HS-5 (cell line): ENCODE measurements at places on chromosomes 4 and X.

DNA sequence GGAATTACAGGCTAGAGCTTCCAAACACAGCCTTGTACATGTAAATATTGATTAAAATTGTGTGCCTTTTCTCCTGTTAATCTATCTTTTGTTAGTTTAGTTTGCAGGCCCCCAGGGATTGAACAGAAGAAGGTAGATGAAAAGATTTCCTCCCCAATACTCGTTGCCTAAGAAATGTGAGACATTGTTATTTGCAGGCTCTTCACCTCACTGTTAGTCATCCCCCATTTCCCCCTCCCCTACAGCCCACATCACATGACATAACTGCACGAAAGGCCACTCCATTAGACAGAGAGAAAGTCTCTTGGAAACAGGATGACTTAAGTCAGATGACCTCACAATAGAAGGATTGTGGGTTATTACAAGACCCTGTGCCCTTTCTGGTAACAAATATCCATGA lies 13.3 kb upstream of the MID1 start:
- no peak for DNase-seq

DNA sequence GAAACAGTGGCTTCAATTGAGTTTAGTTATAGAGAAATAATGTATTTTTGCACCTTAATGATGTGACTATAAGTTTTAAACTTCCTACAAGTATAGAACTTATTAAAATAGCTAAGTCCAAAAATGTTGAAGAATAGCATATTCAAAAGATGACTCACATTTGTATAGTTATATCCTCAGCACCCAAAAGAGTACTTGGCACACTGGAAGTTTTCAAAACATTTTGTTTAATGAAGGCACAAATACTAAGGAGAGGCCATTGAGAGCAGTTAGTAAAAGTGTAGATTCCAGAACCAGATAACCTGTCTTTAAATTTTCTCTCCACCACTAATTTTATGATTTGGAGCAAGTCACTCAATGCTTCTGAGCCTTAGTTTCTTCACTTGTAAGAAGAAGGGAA lies 226.9 kb upstream of the MID1 start:
- DNase-seq: no peak

DNA sequence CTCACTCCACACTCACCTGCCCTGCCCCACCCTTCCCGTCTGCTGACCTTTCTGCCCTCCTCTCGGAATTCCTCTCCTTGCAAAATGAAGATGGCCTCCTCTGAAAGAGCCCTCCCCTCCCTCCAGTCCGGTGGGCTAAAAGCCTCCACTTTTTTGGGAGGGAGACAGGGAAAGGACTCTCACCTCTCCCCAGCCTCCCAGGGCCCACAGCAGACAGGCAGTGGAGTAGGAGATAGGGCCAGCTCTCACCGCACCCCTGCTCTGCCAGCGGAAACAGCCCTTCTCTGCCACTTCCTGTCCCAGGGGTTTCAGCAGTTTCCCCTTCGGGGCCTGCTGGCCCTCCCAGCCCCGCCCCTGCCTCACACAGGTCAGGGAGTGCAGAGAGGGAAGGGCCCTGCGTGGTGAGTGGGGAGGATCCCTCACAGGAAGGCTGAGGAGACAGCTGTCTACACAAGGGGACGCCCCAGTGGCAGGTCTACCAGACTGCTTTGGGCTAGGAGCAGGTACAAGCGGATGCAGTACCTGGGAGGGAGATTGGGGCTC lies 18.2 kb downstream of the ELF4 start:
- DNase-seq: no peak

GRCh38 chr4:168039593-168039992 lies 52.7 kb upstream of the ANXA10 start:
- DNase-seq: no peak

DNA sequence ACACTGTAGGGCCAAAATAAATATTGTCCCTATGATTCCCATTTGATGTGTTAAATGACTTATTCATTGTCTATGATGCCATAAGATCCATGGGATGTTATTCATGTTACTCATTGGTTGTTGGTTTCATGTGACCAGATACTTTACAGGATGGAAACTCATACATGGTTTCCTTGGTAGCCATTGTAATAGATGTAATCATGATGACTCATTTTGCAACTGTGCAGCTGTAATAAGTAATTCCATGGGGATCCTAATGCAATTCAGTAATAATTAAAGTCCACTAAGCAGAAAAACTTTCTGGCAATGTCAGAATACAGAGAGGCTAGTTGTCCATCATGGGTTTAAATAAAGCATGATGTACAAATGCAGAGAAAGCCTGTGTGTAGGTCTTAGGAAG lies 389.7 kb upstream of the NR3C2 start:
- DNase-seq: peak; percentile 78

DNA sequence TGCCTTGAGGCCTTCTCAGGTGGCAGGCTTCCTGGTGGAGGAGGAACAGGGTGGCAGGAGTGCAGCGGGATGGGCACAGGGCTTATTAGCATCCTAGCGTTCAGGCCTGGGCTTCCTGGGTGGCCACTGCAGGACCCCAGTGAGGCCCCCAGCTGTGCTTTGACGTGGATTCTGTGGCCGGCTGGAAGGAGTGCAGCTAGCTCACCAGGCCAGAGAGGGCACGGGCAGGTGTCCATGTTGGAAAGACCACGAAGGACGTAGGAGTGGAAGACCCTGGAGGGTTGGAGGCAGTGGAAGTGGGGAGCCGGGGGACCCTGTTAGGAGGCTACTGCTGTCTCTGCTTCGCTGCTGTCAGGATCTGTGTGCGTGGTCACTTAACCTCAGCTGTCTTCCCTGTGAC lies 13.3 kb upstream of the TADA2B start:
- DNase-seq: no peak

DNA sequence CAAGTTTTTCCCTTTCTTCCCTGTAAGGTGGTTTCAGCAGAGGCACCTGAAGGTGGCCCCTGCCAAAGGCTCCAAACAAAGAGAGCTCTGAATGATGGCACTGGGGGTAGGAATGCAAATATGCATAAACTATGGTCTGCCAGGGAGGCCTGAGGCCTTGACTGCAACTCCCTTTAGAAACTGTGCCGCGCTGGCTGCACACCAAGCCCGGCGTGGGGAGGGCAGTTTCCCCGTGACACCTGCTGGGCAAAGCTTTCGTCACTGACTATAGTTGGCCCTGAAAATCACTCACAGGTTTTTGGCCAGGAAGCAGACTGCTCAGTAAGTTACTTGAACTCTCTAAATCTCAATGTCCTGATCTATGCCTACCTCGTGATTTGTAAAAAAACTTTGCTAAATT lies 97.8 kb upstream of the ATOH1 start:
- no peak for DNase-seq

GRCh38 chr4:147899512-147899911 lies 167.6 kb downstream of the ARHGAP10 start:
- no peak for DNase-seq

- DNase-seq: no peak
Observed at GRCh38 chrX:39336671-39337311, 535.5 kb downstream of the MID1IP1 start.

- DNase-seq: no peak
Observed at GRCh38 chr4:6925357-6925836, 15.8 kb downstream of the TBC1D14 start.

DNA sequence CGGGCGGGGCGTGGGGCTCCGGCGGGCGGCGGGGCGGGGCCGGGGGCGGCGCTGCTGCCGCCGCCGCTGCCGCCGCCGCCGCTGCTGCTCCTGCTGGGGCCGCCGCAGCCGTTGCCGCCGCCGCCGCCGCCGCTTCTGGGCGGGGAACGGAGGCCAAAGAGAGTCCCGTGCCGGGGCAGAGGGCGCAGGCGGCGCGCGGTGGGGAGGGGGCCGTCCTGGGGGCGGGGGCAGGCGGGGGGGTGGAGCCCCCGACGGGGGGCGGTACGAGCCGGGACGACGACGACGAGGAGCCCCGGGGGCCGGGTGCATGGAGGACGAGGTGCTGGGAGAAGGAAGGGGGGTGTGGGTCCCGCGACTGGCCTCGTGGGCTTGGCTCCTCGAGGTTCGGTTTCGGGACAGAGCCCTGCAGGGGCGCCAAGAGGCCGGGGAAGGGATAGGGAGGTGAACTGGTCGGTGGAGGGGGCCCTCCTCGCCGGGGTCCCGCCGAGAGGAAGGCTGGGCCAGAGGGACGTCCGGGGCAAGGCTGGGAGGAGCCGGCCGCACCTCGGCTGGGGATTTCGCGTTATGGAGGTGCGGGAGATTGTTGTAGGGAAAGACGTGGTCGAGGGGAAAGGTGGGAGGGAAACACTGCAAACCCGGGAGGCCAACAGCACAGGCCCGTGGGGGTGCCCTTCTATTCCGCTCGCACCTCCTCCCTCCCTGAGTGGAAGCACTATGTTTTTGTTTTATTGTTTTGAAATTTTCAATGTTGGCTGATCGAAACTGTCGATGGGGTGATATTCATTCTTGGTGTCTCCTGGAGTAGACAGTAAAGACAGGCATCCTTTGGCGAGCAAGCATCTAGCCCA lies 1.9 kb downstream of the BCORL1 start:
- no peak for DNase-seq

GRCh38 chr4:120435179-120435578 lies 368.5 kb upstream of the MAD2L1 start:
- DNase-seq: no peak

DNA sequence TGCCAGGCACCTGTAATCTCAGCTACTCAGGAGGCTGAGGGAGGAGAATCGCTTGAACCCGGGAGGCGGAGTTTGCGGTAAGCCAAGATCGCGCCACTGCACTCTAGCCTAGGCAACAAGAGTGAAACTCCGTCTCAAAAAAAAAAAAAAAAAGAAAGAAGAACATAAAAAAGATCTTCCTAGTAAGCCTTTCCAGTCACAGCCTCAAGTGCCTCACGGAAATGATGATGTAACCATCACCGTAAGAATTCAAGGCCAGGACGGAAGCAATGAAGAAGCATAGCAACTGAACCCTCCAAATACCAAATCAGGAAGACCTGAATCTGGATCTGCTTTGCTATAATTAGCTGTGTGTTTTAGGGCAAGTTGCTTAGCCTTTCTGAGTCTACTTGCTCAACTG lies 28.8 kb downstream of the RBM47 start:
- no peak for DNase-seq

DNA sequence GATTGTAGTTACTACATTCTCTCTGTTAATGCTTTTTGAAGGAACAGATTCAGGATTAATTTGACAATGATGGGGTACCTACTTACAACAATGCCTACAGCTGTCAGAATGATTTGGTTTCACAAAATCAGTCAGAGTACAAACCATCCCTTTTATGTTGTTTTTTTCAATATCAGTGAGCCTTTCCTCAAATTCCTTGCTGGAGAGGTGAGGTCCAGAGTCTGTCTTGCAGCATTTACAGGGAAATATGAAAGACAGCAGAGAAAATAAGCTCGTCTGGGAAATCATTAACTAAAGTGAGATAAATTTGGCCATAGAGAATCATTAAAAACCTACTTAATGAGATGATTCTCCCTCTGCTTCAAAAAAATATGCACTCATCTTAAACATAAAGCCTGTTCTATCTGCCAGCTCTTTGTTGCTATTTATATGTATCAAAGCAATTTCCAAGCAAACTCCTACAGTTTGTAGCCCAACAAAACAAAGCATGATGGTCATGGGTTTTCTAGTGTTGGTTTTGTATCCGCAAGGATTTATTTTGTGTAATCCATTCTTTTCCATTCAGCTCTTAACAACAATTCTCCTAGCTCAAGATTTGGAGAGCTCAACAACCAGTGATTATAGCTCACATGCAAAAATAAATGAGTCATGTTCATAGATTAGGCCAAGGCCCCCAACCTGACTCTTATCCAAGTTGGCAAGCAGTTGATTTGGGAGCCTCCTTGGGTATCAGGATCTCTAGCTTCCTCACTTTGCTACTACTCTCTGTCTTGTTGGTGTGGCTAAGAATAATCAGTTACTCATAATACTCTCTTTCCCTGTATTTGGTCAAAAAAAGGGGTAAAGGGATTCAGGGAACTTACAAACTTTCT lies 222.6 kb downstream of the ENOX2 start:
- DNase-seq: no peak

- no peak for DNase-seq
Observed at GRCh38 chr4:17283832-17284231, 228.1 kb downstream of the QDPR start.

DNA sequence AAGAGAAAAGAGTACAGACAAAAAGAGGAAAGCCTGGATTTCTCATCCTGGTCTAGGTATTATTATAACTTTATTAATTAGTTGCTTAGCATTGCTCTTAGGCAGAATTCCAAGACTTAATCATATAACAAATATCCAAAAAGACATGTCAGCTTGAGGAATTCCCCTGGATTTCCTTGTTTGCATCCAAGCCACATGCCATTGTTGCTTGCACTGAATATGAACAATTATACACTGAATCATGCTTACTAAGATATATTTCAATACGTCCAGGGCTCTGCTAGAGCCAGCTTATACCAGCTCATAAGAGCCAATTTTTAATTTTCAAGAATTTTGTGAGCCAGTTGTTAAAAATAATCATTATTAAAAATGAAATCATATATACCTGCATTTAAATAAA lies 5.5 kb upstream of the TLR10 start:
- no peak for DNase-seq

DNA sequence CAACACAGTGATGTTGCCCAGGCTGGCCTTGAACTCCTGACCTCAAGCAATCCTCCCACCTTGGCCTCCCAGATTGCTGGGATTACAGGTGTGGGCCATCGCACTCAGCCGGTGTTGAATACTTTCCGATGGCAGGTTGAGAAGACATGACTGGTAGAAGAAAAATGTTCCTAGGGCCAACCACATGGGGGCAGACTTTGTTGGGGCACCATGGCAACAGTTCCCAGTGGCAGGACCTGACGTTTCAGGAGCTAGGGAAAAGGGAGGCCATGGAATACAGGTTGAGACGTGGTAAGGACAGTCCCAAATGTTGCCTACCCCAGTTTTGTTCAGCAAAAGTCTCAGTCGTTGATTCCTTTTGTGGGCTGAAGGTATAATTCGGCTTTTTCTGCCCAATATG lies 134.6 kb downstream of the ASMT start:
- no peak for DNase-seq

- no peak for DNase-seq
Observed at GRCh38 chr4:84496706-84497503, 2.2 kb downstream of the NKX6-1 start.

- DNase-seq: no peak
Observed at GRCh38 chr4:168860827-168861226, 149.2 kb downstream of the CBR4 start.

GRCh38 chrX:72641611-72642010 lies 69.0 kb upstream of the HDAC8 start:
- DNase-seq: no peak

DNA sequence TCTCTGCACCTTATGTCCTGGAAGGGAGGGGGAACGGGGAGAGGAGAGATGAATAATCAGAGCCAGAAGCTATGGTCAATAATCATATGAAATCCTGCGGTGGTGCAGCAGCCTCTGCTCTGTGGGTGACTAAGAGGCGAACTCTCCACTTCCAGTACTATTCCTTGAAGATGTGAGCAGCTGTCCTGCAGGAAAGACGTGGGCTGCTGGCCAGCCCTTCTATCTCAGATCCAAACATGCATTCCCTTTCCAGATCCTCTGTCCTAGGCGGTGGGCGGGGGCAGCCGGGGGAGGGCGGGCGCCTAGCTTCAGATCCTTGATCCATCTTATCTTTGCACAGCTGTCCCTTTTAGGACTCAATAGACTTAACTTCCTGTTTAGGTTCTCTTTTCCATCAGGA lies 34.5 kb downstream of the SPINK2 start:
- peak; percentile 45 for DNase-seq
